Activated CD8-positive, alpha-beta memory T cell treated with anti-CD3 and anti-CD28 coated beads, Interleukin-2, amount 10 ng/mL, durations not matched to agents 7 days and 5 days (primary cell): ENCODE measurements at places on chromosomes 2 and 18. TPM values are rescaled to one million over a fixed set of nuclear protein-coding genes. Genes with fewer than 3 reads are reported as not detected.

The CBLN2 gene
- not detected for total RNA-seq

The ACADL gene
- total RNA-seq = not detected

The ASXL3 gene
- not detected for total RNA-seq

The ERFE gene
- total RNA-seq = not detected

The COL6A3 gene
- total RNA-seq = 0.53 TPM

The DSC2 gene
- not detected for total RNA-seq

The FBXO15 gene
- 0.70 TPM for total RNA-seq

The FARP2 gene
- 24.0 TPM for total RNA-seq

The CFC1 gene
- total RNA-seq = not detected

The FZD7 gene
- total RNA-seq = 0.18 TPM

The SCG2 gene
- not detected for total RNA-seq

The ST6GAL2 gene
- not detected for total RNA-seq

The NOP58 gene
- 121 TPM for total RNA-seq
